ENCODE measurements at places on chromosomes 3 and 15.

- peak; percentile 98 for DNase-seq
These were observed 70.5 kb upstream of the XCR1 start for GRCh38 chr3:46097691-46098241.

- DNase-seq: no peak
These were observed 47.6 kb downstream of the CEP63 start for GRCh38 chr3:134533493-134533892.

GRCh38 chr15:53982876-53983275, 4.6 kb downstream of the UNC13C start:
- no peak for DNase-seq

DNA sequence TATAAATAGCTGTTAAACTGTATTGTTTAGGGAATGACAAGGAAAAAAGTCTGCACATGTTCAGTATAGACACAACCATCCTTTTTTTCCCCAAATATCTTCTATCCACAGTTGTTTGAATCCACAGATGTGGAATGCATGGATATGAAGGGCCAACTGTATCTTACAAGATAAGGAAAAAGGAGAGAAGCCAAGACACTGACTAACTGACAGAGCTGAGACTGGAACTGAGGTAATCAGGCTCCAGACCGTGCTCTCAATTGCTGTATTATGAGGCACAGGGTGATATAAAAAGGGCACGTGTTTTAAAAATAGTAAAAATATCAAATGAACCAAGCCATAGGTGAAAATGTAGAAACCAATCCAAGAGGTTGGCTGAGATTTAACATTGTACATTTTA, 49.0 kb downstream of the DHX36 start:
- no peak for DNase-seq

GRCh38 chr3:121243208-121243607, 302.6 kb downstream of the POLQ start:
- no peak for DNase-seq

GRCh38 chr3:181316482-181316881, 326.9 kb upstream of the DNAJC19 start:
- DNase-seq: peak; percentile 33

GRCh38 chr15:52256366-52256765, 39.2 kb downstream of the MYO5C start:
- peak; percentile 75 for DNase-seq

DNA sequence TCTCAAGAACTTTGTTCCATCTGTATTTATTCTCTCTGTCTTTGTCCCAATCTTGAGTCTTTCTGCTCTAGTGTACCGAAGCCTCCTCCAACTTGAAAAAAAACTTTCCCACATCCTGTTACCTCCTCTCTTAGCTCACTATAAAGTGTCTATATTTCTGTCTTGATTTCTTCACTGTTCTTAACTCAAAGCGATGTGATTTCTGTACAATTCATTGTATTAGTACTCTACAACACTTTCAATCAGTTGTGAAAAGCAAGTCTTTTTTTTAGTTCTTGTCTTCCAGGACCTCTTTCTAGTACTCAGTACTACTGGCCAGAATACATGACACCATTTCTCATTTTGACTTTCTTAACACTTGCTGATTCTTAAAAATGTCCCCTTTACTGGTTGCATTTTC, 353.5 kb upstream of the SATB1 start:
- DNase-seq: no peak

GRCh38 chr3:135056084-135056730, 261.1 kb downstream of the EPHB1 start:
- DNase-seq: no peak

DNA sequence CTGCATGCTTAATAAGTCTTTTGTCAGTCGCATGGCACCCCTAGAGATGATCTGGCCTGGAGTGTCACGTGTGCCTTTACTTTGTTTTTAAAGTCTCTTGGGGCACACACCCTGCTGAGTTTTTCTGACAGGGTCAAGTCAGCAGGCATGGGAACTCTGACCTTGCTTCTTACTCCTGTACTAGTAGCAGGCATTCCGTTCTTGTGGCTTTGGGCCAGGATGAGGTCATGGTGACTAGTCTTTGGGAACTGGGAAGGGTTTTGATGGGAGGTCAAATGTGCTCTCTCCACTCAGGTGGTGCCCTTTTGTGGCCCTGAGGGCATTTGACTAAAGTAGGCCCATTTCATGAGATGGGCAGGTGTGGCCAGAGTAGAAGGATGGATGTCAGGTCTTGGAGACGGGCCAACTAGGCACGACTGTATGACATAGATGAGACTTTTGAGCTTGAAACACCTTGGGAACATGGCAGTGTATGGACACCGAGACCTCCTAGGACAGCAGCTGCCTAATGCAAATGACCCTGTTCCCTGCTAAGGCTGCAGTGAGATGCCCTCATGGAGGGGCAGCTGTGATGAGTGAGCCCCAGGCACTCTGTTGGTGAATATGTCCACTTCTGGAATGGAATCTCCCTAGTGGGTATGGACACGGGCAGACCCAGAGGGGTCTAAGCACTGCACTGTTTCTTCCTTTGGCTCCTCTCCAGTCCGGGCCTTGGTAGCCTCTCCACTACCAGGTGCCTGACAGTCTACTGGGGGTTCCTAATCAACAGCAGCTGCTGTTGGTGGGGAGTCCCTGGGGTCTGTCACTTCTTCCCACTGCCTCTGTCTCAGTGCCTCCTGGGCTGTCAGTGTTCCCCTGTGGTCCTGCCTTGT, 16.4 kb downstream of the SRPRB start:
- no peak for DNase-seq

- no peak for DNase-seq
These were observed 25.0 kb downstream of the TKT start for GRCh38 chr3:53230789-53231188.

GRCh38 chr3:187263270-187263669, 28.3 kb downstream of the MASP1 start:
- no peak for DNase-seq

- no peak for DNase-seq
These were observed 168.3 kb downstream of the MEIS2 start for GRCh38 chr15:36932070-36932469.

DNA sequence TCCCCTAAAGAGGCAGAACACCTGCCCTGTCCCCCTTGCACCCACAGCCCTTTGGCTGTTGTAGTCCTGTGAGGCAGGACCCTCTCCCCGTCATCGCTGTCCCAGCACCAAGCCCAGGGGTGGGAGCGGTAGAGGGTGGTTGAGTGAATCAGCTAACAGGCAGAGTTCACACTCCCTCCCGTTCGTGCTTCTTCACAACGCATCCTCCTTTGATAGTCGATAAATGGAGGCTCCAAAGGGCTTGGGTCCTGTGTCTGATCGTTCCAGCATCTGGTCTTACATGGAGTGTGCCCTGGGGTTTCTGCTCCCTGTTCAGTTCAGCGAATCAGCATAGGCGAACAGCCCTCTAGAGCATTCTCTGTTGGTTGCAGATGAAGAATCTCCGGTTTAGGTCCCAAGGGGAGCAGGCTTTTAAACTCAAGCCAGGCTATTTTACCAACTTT, 820 bp upstream of the HMCES start:
- DNase-seq: peak; percentile 48

GRCh38 chr3:185176750-185177359, 24.0 kb upstream of the C3orf70 start:
- peak; percentile 63 for DNase-seq

GRCh38 chr15:76337696-76338485, 1.3 kb downstream of the ISL2 start:
- DNase-seq: peak; percentile 70

- no peak for DNase-seq
These were observed 1009.1 kb upstream of the SEMA6D start for GRCh38 chr15:46708226-46708625.

GRCh38 chr3:188330138-188330537, 176.2 kb downstream of the LPP start:
- DNase-seq: no peak

DNA sequence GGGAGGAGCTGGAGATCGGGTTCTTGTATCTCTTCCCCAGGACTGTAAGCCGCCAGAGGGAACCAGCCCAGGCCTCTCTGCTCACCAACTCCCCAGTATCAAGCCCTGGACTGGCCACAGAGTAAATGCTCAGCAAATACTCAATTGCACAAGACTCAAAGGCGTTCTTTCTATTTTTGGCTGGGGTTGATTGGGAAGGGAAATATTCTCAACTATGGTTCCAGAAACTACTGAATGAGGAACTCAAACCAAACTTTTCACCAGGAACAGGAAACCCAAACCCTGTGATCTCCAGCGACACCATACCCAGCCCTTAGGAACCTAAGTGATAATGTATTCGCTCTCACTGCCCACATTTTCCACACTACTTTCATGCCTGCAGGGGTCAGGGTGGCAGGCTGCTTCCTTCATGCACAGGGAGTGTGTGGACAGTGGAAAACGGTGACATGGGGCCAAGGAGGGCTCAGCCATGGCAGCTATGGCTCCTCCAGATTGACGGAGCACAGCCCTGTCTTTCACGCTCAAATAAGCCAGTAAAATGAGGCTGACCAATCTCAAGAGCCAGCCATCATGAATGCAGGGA, 124.7 kb upstream of the RAD18 start:
- peak; percentile 37 for DNase-seq

GRCh38 chr3:193648542-193649076, 55.6 kb downstream of the OPA1 start:
- DNase-seq: no peak

- no peak for DNase-seq
These were observed 450.3 kb upstream of the THRB start for GRCh38 chr3:24944805-24945520.

DNA sequence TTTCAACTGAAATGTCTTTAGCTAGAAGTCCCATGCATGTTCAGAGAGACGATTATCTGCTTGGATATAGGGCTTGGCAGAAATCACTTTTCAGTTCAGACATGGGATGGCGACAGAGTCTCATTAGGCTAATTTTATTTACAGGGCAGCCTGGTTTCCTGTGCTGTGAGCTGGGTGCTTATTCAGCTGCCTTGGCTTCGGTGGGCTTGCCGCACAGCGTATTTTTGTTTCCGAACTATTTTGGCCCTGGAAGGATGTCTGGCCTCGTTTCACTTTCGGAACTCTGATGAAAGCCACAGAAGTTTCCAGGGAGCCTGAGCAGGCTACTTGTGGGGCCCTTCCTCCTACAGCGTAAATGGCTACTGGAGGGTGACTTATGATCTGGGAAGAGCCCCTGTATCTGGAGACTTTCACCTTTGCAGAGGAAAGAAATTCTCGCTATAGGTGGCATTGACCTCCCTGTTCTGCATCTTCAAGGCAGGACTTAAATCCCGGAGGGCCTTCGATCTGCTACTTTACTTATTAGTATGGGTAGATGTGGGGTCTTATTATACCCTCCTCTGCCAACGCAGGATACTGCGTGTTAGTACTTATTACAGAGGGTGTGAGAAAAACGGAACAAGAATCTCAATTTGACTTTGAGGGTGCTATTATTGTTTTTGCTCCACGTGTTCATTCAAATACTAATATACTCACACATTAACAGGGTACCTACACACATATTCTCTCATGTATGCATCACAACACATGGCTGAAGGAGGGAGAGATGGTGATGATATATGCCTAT, 364.0 kb upstream of the RBMS3 start:
- DNase-seq: peak; percentile 4

- no peak for DNase-seq
These were observed 68.6 kb downstream of the ADCY5 start for GRCh38 chr3:123380261-123380660.

GRCh38 chr3:167032267-167032876, 347.7 kb downstream of the ZBBX start:
- peak; percentile 62 for DNase-seq

DNA sequence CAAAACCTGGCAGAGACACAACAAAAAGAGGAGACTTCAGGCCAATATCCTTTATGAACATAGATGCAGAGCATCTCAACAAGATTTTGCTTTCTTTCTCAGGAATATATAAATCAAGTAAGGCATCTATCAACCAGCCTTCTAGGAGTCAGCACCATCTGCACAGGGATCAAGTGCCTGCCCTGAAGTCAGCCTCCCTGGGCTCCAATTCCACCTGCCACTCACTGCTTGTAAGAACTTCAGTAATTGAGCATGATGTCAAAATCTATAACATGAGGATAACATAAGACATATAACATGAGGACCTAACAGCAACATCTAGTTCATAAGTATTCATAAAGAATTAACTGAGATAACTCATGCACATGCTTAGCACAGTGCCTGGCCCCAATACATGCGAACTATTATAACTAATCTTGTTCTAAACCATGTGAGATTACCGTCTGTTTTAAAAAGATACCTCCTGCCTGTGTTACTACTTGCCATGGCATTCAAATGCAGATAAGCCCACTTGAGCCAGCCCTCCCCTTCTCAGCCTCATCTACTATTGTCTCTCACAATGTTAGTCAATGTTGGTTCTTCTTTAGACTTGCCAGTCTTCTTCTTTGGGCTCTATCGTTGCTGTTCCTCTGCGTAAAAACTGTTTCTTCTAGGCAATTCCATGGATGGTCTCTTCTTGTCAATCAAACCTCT, 91.6 kb downstream of the PLD1 start:
- no peak for DNase-seq

DNA sequence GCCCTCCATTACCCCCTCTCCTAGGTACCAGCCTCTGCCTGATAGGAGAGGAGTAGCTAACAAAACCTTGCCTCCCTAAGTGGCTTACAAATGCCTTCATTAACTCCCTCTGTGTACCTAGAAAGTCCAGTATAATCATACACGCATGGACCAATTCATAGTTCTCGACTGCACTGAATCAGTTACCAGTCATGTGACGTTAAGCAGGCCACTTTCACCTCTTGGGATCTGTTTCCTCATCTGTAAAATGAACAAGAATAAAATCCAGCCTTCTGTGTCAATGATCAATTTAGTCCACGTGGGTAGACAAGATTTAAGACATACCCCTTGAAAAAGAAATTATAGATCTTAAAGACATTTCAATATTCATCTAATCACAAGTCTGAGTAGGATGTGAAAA, 72.2 kb downstream of the TRIM69 start:
- DNase-seq: no peak

GRCh38 chr15:79003896-79004295, 59.0 kb upstream of the CTSH start:
- DNase-seq: no peak

- no peak for DNase-seq
These were observed 335.6 kb downstream of the FOXP1 start for GRCh38 chr3:71247958-71248335.

- no peak for DNase-seq
These were observed 11.1 kb upstream of the PLXND1 start for GRCh38 chr3:129617381-129618185.

DNA sequence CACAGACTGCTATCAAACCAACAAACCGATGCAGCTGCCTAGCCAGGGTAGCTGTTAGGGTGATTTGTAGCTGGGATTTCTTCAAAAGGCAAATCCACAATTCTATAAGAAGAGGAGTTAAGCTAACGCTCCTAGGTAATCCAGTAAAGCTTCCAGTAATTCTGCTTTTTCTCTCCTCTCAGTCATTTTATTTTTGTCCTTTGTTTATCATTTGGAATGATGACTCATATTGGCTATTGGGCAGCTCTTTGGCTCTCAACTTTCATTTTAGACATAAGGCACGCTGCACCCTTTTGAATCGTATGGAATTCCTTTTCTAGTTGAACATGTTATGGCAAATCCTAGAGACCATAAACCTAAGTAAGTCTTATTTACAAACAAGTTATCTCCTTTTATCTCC, 53.2 kb upstream of the PPARG start:
- no peak for DNase-seq

- DNase-seq: no peak
These were observed 29.8 kb downstream of the OXNAD1 start for GRCh38 chr3:16294844-16295243.

- DNase-seq: no peak
These were observed 42.1 kb upstream of the ACTC1 start for GRCh38 chr15:34837246-34838016.

All from NB4 (cell line).